ENCODE measurements at places on chromosomes 13 and 19. TPM values are rescaled to one million over a fixed set of nuclear protein-coding genes. Genes with fewer than 3 reads are reported as not detected.

- H3K27me3 ChIP-seq = no peaks in the 10 kb centered on the region
- H3K27ac ChIP-seq = no peak overlapping the region
- no peak overlapping the region for H3K4me3 ChIP-seq
- no peaks in the 10 kb centered on the region for H3K4me1 ChIP-seq
Observed at GRCh38 chr13:35987572-35988513, 143.3 kb downstream of the DCLK1 start.

- H3K27ac ChIP-seq = no peak overlapping the region
- peaks cover 11% of the 10 kb centered on the region for H3K4me1 ChIP-seq
- no peaks in the 10 kb centered on the region for H3K27me3 ChIP-seq
- no peak overlapping the region for H3K4me3 ChIP-seq
Observed at GRCh38 chr13:30806784-30807183, 71.4 kb downstream of the ALOX5AP start.

GRCh38 chr19:18135712-18136584 lies 17.0 kb upstream of the PIK3R2 start:
- H3K27ac ChIP-seq = no peak overlapping the region
- no peaks in the 10 kb centered on the region for H3K4me1 ChIP-seq
- H3K4me3 ChIP-seq = no peak overlapping the region
- DNase-seq = no peak
- no peaks in the 10 kb centered on the region for H3K27me3 ChIP-seq

- H3K4me1 ChIP-seq = no peaks in the 10 kb centered on the region
- no peak overlapping the region for H3K27ac ChIP-seq
- no peak overlapping the region for H3K4me3 ChIP-seq
- H3K36me3 ChIP-seq = no peaks in the 10 kb centered on the region
- H3K27me3 ChIP-seq = no peaks in the 10 kb centered on the region
Observed at GRCh38 chr13:62176051-62176450, 760.4 kb upstream of the PCDH20 start.

Gene PLK5
- not detected for total RNA-seq

Gene C1QTNF9B
- total RNA-seq = not detected
